GM13976 (cell line): ENCODE measurements at places on chromosomes 16 and 17.

- no peak for DNase-seq
Observed at GRCh38 chr16:85998171-85998867, 99.4 kb downstream of the IRF8 start.

GRCh38 chr16:20410121-20410723, 888 bp downstream of the ACSM5 start:
- DNase-seq, result peak; percentile 47

GRCh38 chr17:75822800-75823166, 21.4 kb downstream of the UNC13D start:
- no peak for DNase-seq

DNA sequence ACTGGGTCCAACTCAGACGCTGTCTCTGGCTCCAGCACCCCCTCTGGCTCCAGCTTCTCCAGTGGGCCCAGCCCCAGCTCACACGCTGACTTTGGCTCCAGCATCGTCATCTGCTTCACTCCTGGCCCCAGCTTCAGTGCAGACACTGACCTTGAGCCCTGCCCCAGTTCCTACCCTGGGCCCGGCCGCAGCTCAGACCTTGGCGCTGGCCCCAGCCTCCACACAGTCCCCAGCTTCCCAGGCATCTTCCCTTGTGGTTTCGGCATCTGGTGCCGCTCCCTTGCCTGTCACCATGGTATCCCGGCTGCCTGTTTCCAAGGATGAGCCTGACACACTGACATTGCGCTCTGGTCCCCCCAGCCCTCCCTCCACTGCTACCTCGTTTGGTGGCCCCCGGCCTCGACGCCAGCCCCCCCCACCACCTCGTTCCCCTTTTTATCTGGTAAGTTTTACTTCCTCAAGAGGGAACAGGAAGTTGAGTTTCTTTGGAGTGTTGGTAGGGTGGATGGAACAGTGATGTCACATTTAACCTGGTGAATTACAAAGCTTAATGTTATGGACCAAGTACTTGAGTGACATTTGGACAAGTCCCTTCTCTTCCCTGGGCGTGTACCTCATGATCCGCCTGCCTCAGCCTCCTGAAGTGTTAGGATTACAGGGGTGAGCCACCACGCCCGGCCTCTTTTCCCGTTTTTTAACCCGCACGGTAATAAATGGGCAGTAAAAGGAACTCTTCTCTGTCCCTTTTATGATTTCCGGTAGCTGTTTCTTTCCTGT, 23.4 kb upstream of the PHKG2 start:
- DNase-seq, result no peak

DNA sequence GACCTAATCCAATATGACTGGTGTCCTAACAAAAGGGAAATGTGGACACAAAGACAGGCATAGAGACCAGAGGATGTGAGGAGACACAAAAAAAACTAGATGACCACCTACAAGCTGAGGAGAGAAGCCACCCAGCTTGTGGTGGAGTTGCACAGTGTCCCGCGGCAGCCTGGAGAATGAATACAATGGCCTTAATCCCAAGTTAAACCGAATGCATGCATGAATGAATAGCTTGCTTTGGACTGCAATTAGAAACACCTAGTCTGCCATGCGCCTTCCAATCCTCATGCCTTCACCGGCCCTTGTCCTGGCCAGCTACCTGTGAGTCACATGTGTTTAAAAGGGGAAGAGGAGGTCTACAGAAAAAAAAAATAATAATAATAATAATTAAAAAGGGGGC, 72.0 kb downstream of the CNGB1 start:
- DNase-seq, result no peak

DNA sequence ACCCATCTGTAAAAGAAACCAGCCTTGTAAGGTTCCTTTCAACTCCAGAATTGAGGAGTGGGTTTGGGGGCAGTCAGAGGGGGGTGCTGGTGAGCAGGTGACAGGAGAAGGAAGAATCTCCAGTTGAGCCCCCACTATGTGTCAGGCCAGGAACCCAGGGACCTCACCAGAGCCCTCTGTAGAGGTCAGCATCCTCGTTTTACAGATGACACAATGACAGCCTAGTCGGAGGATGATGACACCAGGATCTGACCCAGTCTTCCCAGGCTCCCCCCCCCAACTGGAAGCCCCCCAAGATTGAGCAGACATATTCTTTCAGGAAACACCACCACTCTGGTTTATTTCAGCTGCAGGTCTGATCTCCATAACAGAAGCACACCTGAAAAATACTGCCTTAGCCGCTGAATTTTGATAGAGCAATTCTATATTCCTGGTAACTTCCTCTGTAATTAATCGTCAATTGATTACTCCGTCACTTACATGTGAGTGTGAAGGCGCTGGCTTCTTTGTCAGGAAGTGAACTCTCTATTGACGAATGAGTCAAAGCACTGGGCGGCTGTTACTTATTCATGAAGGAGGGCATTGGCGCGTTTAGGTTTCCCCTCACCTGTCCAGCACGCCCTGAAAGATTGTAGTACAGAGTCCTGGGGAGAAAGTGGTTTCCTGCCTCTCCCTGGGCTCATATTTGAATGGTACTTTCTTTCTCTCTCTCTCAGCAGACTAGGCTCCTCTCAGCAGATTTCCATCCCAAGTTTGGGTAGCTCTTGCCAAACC, 21.2 kb downstream of the SOCS3 start:
- DNase-seq, result no peak

DNA sequence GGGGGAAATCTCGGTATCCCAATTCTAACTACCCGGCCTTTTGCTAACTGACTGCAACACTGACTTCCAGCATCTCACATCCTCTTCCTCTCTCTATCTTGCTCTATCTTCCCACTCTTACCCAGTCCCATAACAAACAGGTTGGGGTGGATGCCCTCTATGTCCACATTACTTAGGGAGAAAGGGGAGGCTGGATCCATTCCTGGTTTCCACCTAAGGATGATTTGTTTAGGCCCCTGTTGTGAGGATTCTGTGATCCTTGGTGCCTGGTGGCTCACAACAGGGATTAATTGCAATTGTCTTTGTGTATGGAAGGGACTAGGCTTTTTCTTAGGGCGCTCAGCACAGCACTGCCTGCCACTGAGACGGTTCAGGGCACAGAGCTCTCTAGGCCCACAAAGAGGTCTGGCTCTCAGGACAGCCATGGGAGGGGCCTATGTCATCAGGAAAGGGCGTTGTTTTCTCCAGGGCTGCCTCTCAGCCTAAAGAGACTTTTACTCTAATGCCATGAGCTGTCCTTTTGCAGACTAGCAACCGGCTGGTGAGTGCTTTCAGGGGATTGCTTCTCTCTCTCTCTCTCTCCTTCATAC, 612.1 kb upstream of the SALL1 start:
- DNase-seq, result no peak

DNA sequence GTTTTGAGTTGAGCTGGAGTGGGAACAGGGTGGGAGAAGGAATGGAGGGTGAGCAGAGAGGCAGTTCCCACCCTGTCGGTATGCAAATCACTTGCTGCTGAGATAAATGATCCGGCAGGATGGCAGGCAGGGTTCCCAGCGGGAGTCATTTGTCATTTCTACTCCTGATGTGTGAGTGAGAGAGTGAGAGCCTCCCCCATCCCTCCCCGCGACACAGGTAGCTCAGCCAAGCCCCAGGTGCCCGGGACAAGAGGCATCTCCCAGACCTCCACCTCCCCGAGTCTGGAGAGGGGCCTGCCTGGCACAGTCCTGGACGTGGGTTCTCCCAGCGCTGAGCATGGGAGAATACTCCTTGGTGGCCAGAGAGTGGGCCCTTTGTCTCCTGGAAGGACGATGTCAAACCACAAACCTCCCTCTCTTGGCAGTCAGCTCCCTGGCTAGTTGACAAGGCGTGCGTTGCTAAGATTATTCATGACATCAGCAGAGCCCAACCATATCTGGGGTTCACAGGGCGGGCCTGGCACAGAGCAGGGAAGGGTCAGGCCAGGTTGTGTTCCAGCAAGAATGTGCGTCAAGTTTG, 33.7 kb upstream of the TNRC6C start:
- no peak for DNase-seq

GRCh38 chr17:4310354-4311060, 46.7 kb upstream of the ANKFY1 start:
- DNase-seq, result no peak

DNA sequence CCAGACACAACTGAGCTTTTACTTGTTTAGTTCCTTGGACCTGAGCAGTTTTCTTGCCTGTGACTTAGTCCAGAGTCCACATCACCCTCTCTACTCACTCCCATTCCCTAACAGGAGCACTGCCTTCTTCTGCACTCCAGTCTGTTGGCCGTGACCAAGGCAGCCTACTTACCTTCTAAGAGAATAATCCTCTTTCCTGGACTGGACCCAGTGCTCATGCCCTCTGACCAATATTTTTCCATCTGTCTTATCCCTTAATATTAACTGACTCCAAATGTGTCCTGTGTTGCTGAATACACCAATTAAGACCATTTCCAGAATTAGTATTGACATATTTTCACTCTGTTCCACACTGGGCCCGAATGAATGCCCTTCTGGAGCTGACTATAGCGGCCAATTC, 681.0 kb upstream of the KIF2B start:
- DNase-seq, result no peak
